ENCODE measurements at places on chromosomes 6 and 20.
A peak's percentile ranks its signal among the peaks of the same experiment; 100 is the strongest.

- no peak for DNase-seq
These were observed 632 bp downstream of the PRKN start for GRCh38 chr6:162726947-162727321.

GRCh38 chr6:1604158-1605003 lies 5.3 kb upstream of the FOXC1 start:
- peak; percentile 40 for DNase-seq

DNA sequence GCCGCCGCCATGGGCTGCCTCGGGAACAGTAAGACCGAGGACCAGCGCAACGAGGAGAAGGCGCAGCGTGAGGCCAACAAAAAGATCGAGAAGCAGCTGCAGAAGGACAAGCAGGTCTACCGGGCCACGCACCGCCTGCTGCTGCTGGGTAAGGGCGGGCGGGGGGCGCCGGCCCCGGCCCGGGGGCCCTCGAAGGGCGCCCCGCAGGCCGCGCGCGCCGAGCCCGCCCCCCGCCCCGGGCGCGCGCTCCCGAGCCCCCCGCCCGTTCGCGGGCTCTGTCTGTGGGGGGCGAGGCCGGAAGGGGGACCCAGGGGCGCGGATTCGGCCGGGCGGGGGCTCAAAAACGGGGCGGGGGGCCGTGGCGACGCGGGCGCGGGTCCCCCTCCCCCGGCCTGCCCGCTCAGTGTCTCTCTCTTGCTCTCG lies 39.2 kb downstream of the GNAS start:
- peak; percentile 54 for DNase-seq

- DNase-seq, result no peak
These were observed 130.1 kb downstream of the BCAS1 start for GRCh38 chr20:53940360-53940702.

DNA sequence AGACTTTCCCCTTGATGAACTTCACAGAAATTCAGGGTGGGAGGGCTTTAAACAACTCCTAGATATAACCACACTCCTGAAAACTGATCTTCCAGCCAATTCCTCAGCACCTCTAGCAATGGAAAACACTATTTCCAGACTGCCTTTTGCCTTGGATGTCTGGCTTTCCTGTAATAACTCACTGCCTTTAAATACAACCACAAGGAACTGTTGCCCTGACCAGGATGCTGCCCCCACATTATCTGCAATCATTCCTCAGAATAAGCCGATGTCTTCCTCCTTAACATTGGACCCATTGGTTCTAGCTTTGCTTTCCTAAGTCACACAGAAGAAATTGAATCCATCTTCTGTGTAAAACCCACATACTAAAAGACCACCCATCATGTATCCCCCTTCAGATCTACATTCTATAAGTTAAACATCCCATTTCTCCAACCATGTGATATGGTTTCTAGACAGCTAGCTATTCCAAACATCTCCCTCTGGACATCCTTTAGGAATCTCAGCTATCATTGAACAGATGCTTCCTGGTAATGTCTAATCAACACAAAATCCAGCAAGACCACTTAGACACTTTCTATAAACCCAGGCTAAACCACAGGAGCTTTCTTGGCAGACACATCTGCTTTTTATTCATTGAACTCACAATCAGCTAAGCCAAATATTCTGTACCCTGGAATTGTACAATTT lies 95.9 kb upstream of the KCNQ5 start:
- DNase-seq, result peak; percentile 6

GRCh38 chr20:21574443-21574842 lies 60.6 kb upstream of the NKX2-2 start:
- DNase-seq, result no peak

DNA sequence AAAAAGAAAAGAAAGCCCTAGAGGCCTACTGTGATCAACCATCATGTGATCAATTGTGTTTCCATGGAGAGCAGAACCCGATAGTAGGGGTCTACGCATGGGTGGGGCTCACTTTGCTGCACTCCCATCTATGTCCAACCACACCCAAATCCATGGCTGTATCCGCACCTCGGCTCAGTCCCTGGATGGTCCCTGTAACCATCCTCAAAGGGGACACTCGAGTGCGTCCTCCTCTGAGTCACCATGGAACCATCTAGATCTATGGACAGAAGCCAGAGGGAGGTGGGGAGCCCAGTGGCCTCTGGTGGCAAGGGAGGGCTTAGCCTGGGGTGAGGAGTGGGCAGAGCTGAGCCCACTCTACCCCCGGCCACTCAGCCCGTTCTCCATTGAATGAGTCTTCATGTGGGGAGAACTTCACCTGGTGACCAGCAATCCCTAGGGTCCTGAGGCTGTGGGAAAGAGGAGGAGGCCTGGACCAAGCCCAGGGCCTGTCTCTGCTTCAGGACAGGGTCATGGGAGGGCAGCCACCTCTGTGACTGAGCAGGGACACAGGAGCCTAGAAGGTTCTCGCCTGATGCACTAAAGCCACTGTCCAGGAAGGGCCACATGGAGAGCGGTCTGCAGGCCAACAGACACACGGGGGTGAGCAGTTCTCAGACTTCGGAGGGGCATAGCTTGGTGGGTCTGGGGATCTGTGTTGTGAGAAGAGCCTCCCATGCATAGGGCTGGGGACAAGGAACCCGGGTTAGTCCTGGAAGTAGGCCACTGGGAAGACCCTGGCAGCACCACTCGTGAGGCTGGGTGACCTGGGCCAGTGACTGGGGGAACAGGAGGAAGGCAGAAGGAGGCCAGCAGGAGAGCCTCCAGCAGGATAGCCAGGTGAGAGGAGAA lies 19.3 kb downstream of the RAET1L start:
- DNase-seq, result no peak

DNA sequence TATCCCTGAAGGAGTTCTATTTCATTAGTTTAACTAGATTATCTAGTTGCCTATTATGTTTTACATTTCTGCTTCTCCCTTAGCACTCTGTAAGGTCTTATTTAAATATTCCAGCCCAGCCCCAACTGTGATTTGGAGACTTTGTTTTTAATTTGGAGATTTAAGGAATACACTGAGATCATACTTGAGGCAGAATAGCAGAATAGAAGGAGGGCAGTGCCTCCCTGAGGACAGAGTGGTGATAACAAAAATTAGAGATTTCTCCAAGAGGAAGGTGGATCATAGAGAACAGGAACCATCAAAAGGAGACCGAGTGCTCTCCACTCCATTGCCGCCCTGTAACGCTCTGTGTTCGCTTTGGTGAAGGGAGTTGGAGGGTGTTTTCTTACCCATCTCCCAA lies 14.8 kb upstream of the CD164 start:
- DNase-seq, result no peak

DNA sequence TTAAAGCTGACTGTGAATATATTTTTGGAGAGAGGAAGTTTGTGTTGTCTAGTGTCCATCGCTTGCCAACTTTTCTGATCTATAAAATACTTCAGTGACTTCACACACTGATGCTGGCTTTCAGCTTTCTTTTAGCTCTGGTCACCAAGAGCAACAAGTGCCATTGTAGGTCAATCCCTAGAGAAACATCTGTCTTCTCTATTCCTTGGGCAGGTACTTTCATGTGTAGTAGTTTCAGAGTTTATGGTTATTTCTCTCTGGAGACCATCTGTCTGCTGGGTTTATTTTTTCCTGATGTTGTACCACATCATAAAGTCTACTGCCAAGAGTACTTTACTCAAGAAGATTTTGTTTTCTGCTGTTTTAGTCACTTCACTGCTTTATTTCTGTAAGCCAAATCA lies 249.9 kb downstream of the KHDC1L start:
- no peak for DNase-seq

DNA sequence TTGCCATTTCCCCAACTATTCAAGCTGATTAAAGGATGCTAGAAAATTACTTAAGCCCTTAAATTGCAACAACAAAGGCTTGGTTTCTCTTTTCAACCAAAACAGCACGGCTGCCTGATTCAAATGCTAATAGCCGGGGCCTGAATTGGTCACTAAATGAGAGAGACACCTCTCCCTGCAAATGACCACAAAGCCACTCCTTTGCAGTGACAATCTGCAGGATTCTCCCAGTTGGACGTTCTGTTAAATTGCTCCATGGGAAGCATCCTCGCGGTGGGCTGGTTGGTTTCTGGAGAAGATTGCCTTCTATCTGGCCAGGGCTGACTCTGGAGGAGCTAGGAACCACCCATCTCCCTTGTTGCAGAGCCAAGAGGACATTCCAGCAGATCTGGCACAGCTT lies 29.7 kb upstream of the TBXT start:
- DNase-seq, result no peak

DNA sequence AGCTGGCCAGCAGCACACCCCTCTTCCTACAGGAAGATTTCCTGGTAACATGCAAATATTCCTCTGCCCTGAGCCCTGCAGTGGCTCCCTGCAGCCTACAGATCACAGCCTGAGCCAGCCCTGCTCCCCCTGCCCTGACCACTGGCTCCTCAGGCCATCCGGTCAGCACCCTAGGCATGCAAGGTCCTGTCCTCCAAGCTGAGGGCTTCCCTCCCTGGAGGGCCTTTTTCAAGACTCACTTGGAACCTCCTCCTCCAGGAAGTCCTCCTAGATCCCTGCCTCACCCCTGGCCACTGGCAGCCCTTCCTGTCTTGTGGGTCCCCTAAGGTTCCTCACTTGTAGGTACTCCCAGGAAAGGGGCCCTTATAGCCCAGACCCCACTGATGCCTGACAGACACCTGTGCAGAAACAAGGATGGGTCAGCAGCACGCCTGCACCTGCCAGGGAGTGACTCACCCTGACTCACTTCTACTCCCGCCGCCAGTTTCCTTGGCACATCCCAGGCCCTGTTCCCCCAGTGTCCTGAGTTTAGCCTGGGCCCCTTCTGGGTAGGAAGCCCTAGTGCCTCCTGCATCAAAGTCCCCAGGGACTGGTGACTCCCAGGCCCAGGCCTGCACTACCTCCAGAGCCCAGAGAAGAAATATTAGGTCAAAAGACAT lies 3.2 kb downstream of the SLC4A11 start:
- no peak for DNase-seq

DNA sequence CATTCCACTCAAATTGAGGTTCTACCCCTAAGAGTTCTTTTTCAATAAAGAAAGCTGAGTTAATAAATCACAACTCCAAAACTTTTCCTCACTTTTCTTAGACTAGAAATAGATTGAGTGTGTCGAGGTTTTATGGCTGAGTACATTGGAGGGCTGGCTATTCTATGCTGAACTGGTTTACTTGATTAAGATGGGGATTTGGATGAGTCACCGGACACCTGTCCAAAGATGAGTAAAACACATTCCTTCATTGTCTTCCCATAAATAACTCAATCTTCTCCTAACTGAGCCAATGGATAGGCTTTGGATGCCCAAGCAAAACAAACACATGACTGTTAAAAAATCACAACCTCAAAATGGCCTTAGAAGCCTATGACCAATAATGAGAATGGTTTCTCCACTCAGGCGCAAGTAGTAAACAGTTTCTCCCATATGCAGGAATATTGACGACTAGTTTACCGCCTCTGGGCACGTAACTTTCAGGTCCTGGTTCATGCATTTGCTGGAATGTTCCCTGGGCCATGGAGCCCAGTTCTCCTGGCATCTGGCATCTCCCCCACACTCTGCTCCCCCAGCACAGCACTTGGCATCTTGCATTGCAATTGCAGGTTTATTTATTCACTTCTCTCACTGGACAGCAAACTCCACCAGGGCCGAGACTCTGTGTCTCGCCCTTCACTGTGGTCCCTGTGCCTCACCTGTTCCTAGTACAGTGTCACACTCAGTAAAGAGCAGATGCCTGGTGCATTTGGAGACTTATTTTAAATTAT lies 43.9 kb downstream of the BCAS1 start:
- no peak for DNase-seq

- no peak for DNase-seq
These were observed 22.1 kb downstream of the BMP6 start for GRCh38 chr6:7747901-7748504.

DNA sequence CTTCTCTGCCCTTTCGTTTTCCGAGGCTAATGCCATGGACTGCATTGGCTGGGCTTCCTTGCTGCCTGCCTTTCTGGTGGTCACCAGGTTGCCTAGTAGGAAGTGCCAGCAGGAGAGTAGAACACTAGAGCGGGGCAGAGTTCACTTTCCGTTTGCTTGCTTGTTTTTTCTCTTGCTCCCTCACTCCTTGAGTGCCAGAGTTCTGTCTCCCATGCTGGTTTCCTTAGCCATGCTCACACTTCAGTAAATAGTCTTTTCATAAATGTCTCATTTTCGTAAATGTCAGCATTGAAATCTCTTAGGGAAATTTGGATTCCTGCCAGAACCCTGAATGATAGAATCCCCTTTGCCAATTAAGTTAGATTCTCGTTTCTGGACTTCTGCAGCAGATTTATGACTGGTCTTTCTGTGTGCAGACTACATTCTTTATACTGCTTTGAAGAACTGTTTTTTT lies 63.9 kb downstream of the FAM83B start:
- peak; percentile 0 for DNase-seq

- DNase-seq, result no peak
These were observed 155.1 kb downstream of the SASH1 start for GRCh38 chr6:148497717-148498116.

DNA sequence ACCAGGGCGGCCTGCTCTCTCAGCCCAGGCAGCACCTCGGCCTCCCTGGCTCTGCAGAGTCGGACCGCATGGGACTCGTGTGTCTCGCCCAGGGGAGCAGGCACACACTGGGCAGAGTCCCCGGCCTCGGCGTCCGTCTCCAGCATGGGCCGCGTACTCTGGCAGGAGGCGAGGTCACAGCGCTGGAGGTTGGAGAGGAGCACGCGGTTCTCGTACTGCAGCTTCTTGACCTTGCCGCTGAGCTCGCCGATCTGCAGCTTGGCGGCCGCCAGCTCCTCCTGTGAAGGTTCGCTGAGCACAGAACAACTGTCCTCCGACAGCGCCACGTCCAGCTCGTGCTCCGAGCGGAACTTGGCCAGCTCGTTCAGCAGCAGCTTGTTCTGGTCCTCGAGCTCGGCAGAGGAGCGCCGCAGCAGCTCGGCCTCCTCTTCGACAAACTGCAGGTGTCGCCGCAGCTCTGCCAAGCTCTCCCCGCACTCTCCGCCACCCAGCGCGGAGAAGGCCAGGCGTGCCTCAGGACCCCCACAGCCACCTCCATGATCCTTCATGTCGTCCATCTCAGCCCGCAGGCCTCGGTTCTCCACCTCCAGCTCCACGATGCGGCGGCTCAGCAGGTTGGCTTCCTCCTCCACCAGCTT lies 42.0 kb upstream of the DSN1 start:
- no peak for DNase-seq

GRCh38 chr6:45921691-45922281 lies 93.9 kb downstream of the CLIC5 start:
- no peak for DNase-seq
